CD4-positive, alpha-beta T cell treated with Interleukin-21 for 1 hour (primary cell): ENCODE measurements at places on chromosomes 1 and 21.

- peak; percentile 60 for DNase-seq
These were observed 14.8 kb upstream of the PIGM start for GRCh38 chr1:160046494-160047110.

DNA sequence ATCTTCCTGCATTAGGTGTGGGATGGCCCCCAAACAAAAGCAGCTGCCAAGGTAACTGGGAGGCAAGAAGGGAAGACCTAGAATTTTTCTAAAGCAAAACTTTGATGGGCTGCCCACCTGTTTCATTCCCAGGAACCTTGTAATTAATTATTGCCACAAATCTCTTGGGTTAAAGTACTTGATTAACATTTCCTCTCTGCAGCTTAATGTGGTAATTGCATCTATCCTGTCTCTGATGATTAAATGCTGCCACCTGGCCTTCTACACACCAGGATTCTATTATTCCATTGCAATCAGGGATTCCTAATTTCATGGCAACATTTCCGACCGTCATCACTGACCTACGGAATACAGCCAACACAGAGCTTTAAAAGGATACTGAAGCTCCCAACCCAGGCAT is 68.3 kb upstream of the RC3H1 start:
- DNase-seq: no peak

GRCh38 chr1:55927702-55928290 is 651.6 kb downstream of the PLPP3 start:
- DNase-seq: no peak

GRCh38 chr1:110286564-110286963 is 52.6 kb upstream of the RBM15 start:
- DNase-seq: no peak

GRCh38 chr1:240465531-240465940 is 146.4 kb downstream of the GREM2 start:
- DNase-seq: no peak

- DNase-seq: peak; percentile 1
These were observed 133.8 kb upstream of the KIAA1614 start for GRCh38 chr1:180778782-180779398.

DNA sequence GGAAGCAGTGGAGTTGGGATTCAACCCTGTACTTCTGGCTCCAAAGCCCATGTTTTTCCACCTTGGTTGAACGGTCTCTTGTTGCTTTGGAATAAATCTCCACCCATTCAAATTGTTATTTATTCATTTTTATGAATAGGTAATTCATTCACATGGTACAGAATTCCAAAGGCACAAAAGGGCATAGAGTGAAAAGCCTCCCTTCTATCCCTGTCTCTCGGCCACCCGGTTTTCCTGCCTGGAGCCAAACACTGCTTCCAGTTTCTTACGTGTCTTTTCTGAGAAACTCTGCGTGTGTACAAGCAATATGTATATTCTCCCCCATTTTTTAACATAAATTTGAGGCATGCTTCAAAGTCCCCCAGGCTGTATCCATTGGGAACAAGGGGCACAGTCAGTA is 3.9 kb downstream of the EXTL1 start:
- DNase-seq: no peak
